ENCODE measurements at places on chromosomes 12 and 14.

GRCh38 chr14:32438517-32438916 lies 109.4 kb downstream of the AKAP6 start:
- no peak for DNase-seq

DNA sequence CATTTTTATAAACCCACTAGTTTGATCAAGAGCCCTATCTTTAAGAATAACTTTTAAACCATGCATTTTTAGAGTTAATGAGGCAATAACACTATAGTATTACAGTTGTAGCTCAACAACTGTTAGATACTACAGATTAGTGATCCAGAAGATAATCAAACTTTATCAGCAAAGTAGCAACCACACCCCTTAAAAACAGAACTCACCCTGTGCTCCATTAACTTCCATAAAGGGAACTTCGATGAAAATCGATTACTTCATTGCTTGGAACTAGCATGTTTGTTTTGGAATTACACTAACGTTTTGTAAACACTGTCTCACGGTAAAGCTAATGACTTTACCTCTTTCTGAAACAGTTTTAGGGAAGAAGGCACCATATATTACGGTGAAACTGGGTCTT lies 1.4 kb downstream of the SGPP1 start:
- DNase-seq = peak; percentile 15

GRCh38 chr12:124498275-124499189 lies 68.9 kb downstream of the NCOR2 start:
- no peak for DNase-seq

DNA sequence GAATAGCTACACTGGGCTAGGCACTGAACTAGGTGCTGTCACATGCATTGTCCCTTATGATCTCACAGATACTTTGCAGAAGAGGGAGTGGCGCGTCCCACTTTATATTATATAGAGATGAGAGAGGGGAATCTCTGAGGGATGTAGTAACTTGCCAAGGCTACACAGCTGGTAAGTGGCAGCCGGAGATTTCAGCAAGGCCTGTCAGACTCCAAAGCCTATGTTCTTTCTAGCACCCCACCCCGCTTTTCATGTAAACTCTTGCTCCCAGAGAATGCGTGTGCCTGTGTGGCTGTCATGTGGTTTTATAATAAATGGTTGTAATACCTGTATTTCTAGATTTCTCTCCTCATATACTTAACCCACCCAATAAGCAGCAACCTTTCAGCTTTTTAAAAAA lies 39.1 kb downstream of the WDR20 start:
- no peak for DNase-seq

- no peak for DNase-seq
Measured at GRCh38 chr14:92800525-92800924, 6.4 kb downstream of the GOLGA5 start.
